ENCODE measurements at places on chromosomes 5 and 9.

DNA sequence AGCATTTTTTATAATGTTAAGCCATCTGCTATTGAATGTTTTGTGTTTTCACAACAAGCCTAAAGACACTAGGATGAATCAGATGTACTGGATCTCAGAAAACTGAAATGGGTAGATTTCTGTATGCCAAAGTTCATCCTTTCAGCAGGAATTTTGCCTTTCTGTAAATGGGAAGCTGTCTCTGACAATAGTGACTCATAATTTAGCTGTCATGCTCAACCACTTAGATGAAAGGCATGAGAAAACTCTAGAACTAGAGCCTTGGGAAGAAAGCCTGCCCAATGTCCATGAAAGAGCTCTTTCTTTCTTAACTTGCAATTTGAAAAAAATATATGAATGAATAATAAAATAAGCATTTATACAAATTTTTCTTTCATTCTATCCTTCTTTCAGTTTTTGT, 616.0 kb upstream of the EDIL3 start:
- DNase-seq, result no peak
- no peaks in the 10 kb centered on the region for H3K27me3 ChIP-seq
- H3K36me3 ChIP-seq, result no peaks in the 10 kb centered on the region
- no peak overlapping the region for H3K27ac ChIP-seq
- H3K4me3 ChIP-seq, result no peak overlapping the region
- no peaks in the 10 kb centered on the region for H3K4me1 ChIP-seq

- H3K4me1 ChIP-seq, result no peaks in the 10 kb centered on the region
- H3K27me3 ChIP-seq, result no peaks in the 10 kb centered on the region
- H3K36me3 ChIP-seq, result no peaks in the 10 kb centered on the region
- no peak overlapping the region for H3K4me3 ChIP-seq
Observed at GRCh38 chr9:129785866-129786265, 17.1 kb upstream of the TOR1B start.

DNA sequence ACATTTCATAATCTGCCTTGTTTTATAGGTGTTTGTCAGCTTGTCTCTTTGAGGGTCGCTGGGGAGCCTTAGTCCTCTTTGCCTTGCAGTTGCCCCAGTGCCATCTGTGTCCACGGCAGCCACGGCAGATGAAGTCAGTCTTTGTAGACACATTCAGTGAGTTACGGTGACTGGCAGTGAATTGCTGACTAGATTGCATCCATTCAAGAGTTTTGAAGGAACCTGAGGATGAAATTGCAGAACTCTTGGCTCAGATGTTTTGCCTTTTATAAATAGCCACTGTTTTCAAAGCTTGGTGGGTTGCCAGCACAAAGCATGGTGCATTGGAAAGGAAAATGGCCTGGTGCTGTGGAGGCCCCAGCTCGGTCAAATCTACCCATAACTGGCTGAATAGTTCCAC, 125.6 kb downstream of the TRIO start:
- no peak for DNase-seq
- no peak overlapping the region for H3K4me3 ChIP-seq
- peaks cover 11% of the 10 kb centered on the region for H3K4me1 ChIP-seq

- no peak for DNase-seq
- no peak overlapping the region for H3K27ac ChIP-seq
- no peaks in the 10 kb centered on the region for H3K4me1 ChIP-seq
- H3K36me3 ChIP-seq, result peaks cover 4% of the 10 kb centered on the region
Observed at GRCh38 chr5:111495159-111495558, 17.2 kb downstream of the STARD4 start.

Measured in breast epithelium (tissue), 4 donors.